Stromal cell of bone marrow (primary cell): ENCODE measurements at places on chromosomes 5 and 9.

GRCh38 chr5:69078921-69079540 lies 14.8 kb upstream of the SLC30A5 start:
- DNase-seq = no peak

DNA sequence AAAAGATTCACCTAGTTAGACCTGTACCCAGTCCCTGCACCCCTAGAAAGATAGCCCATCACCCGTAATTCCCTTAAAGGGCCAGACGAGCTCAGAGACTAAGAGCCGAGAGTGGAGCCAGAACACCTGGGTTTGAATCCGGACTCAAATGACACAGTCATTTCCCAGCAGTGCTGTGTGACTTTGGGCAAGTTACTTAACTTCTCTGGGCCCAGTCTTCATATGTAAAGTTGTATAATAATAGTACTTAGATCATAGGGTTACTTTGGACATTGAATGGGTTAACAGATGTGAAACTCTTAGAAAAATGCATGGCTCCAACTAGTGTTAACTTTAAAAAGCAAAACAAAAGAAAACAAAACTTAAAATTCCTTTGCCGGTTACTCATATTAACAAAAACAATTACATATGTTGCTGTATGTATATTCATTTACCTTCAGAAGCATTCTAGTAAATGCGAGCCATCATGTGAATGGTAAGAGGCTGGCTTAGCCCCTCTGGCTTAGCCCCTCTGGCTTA lies 40.4 kb upstream of the RASGRF2 start:
- DNase-seq = no peak

DNA sequence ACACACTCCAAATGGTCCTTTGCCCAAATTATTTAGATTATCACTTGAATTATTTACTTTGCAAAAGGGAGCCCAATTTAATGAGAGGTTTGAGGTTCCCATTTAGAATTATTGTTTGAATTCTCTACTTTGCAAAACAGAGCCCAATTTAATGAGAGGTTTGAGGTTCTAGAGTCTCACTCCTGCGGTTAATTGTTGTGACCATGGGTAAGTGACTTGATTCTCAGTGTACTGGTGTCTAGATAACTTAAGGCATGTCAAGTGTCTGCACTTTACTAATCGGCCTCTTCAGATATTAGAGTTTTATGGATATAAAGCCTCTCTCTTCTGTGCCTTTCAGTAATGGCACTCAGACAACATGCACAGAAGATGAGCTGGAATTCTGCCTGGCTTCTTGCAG lies 67.5 kb downstream of the YIPF5 start:
- no peak for DNase-seq

- DNase-seq = no peak
Observed at GRCh38 chr9:116464987-116465571, 222.0 kb upstream of the TRIM32 start.

GRCh38 chr5:168851902-168852321 lies 272.7 kb upstream of the PANK3 start:
- DNase-seq = peak; percentile 82

DNA sequence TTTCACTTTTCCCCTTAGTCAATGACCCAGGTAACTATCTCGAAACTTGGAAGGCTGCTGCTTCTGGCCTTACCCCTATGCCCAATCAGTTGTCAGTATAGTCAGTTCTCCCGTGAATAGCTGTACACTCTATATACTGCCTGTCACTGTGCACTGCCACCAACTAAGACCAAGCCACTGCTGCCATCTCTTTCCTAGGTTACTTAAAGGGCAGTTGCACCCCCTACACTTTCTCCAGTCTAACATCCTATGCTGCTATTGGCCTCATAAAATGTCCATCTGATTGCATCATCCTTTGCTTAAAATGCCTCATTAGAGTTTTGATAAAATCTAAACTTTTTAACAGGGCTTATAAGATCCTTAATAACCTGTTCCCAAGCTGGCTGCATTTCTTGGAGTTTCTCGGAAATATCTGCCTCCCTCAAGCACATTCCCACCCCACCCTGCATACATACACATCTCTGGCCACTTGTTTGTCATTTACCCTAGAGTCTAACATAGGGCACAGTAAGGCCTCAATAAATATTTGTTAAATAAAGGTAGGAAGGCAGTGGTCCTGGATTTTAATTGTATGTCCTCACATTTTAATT lies 32.8 kb upstream of the TNFAIP8 start:
- DNase-seq = no peak

DNA sequence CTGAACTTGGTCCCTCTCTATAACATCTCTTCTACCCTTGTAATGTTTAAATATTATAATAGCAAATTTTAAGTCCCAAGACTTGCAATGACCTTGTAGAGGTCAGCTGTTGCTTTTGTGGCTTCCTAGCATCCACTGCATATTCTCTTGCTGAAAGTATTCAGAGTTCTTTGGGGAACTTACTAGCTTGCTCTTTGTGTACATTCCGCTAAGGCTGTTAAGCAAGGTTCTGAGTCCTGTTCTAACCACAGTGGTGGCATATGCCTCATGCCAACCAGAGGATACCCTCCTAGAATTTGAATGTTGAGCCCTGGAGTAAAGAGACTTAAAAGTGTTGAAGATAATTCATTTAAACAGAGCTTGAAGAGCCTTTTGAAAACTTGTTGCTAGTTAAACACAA lies 570.9 kb downstream of the TLE1 start:
- DNase-seq = no peak

DNA sequence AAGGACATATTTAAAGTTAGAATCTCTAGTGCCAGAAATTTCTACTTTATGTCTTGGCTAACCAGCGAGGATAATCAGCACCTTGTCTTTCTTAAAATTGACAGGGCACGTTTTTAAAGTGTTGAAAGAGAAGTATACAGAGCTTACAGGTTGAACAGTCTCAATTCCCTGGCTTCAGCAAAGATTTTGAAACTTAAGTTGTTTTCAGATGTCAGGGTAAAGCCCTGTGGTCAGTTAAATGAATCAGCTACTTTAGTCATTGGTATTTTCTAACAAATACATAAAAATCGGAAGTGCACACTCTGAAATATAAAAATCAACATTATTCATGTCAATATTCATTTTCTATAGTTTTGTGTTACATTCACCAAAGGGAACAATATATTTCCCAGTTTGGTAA lies 29.1 kb downstream of the SNCAIP start:
- DNase-seq = no peak

- DNase-seq = no peak
Observed at GRCh38 chr9:129347316-129348120, 169.5 kb upstream of the IER5L start.

GRCh38 chr5:56047448-56047847 lies 52.7 kb upstream of the IL6ST start:
- DNase-seq = no peak

- no peak for DNase-seq
Observed at GRCh38 chr9:92725766-92726165, 38.9 kb downstream of the BICD2 start.

DNA sequence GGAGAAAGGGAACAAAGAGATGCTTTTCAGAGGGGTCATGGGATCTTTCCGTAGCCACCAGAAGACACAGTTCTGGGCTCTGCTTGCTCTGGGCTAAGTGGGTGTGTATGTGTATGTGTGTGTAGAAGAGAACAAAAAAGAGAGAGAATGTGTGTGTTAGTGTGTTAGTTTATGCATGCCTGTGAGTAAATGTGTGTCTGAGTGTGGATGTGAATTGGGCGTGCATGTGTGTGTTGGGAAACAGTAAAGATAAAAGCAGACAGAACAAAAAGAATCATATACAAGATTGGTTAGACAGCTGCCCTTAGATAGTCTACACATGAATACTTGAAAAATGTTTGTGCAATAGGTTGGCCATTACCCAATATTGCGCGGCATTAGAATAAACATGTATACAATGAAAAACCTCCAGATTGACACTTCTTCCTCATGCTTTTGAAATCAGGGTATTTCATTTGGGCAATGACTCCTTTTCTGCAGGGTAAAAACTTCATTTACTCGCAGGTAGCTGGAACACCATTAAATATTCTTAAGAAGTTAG lies 36.5 kb upstream of the HSPA9 start:
- no peak for DNase-seq

DNA sequence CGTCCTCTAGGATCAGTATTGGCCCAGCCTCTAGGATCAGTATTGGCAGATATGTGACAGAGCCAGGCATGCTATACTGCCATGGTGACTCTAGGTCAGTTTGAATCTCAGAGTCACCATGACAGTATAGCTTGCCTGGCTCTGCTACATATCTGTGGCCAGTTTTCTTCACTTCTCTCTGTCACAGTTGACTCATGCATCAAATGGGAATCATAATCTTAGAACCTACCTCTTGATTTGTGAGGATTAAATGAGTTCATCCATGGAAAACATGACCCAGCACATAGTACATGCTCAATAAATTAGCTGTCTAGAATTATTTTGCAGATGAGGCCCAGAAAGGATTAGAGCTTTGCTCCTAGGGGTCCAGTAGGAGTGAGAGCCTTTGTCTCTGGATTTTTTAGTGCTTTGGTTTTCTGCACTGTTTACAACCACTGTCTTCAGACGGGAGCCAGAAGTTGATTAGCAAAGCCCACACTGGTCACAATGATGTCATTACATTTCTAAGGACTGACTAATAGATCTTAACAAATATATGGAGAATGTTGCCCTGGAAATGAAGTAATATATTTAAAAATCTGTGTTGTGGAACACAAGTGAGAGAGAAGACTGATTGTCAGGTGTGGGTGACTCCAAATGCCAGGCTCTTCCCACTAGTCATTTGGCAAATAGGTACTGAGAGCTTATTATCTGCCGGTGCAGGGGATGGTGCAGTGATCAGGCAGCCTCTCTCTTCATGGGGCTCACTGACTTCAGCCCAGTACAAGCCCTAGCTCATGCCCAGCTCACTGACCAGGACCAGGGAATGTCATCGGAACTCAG lies 76.0 kb downstream of the COL15A1 start:
- peak; percentile 87 for DNase-seq

DNA sequence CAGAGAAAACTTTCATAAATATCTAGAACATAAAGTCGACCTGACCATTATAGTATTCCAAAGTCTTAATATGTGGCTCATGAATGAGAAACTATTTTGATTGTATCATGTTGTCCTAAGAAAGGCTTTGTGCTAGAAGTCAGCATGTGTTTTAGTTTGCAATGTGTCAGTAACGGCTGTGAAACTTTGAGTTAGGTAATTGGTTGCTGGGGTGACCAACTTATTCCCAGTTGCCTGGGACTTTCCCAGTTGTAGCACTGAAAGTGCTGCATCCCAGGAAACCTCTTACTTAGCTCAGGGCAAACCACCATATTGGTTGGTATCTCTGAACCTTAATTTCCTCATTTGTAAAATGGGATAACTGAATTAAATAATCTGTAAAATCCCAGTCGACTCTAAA lies 114.6 kb upstream of the SLC12A2 start:
- no peak for DNase-seq

GRCh38 chr9:4192450-4192849 lies 107.4 kb downstream of the GLIS3 start:
- DNase-seq = no peak

GRCh38 chr5:16754601-16755000 lies 137.8 kb upstream of the RETREG1 start:
- DNase-seq = no peak

DNA sequence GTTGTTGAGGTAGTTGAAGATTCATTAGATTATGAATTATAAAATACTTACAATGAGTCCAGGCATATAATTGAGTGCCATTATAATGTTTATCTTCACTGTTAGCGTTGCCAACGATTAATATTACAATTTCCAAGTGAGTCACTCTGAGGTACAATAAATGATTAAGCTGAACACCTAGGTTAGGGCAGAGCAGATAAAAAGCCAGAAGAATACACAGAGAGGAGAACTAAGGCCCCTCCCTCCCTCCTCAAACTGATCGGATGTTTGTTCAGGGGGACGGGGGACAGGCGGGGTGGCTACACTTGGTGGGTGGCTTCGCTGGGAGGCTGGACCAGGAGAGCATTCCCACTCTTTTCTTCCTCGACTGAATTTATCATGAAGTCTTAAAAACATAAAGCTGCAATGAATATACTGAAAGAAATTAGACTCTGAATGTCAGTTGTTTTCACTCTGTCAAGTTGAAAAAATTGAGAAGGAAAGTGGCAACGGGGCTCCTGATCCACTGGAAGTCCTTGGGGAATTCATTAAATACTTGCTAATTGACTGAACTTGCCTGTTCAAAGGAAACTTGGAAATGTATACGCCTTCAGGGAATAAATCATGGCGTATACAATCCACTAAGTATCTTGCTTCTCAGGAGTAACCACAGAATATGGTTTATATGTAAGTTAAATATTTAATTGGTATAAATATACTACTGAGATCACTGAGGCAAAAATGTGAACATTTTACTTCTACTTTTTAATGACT lies 198.1 kb downstream of the TSSK1B start:
- no peak for DNase-seq

- DNase-seq = no peak
Observed at GRCh38 chr5:136075466-136075891, 46.7 kb downstream of the TGFBI start.

DNA sequence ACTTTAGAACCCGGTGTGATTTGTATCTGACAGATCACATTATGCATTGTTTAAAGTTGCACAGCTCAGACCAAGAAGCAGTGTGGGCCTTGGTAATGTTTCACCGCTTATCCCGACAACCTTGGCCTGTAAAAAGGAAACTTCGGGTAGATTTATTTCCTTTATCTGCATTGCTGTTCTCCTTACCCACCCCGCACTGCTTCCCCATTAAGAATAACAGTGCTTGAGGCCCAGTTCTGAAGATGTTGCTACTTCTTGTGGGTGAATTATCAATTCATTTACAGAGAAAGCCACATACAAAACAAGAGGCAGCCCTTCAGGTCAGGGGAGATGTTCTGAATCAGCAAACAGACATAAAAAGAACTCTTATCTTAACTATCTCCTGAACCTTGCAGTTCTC lies 8.4 kb downstream of the SMARCA2 start:
- DNase-seq = no peak

DNA sequence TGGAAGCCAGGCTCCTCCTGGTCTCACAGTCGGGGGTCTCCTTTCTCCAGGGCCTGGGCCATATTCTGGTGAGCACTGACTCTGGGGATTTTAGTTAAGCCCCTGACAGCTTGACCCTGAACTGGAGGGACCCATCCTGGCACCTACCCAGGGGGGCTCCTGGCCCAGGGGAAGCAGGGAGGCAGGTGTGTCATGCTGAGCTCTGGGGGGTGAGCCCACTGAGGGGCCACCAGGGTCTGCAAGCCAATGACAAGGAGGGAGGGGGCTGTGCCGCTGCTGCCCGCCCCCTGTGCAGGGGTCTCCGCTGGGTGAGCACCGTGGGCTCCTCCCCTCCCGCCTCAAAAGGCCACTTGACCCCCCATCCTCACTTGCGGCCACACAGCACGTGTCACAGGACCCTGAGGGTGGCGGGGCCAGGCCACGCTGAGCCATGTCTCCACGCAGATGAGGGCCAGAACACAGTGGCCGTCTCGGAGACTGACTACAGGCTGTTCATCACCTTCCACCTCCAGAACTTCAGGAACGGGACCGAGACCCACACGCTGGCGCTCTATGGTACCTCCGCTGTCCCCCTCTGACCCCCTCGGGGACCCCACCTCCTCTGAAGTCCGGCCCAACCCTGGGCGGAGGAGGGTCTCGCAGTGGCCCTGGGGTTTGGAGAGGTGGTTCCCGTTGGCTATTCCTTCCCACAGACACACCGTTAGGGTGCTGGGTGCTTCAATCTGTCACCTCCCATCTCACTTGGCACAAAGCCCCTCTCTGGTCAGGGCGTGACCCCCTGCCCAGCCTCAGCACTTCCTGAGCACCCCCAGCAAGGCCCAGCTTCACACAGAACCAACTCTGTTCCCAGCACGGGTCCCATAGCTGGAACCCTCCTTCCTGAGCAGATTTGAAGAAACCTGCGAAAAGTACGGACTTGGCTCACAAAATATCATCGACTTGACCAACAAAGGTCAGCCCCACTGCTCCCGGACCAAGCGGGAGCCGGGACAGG lies 2.0 kb downstream of the LCN9 start:
- DNase-seq = no peak
